ENCODE measurements at places on chromosomes 13 and 19.
A peak's percentile ranks its signal among the peaks of the same experiment; 100 is the strongest.

DNA sequence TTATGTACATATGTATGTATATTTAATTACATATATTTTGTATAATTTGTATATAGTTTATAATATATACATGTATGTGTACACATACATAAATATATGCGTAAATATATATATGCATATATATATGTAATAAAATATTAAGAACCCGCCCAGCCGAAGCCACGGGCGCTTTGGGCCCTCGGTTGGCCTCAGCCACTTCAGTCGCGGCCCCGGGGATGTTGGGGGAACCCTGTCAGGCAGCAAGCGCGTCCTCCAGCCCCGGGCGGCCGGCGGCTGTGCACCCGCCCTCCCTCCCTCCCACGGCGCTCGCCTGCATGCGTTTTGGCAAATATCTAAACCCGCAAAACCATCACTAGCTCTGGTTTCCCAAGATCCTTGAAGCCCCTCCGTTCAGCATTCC is 7.9 kb upstream of the ZNF606 start:
- DNase-seq, result no peak

- DNase-seq, result no peak
These were observed 4.4 kb downstream of the BCAT2 start for GRCh38 chr19:48806518-48806817.

DNA sequence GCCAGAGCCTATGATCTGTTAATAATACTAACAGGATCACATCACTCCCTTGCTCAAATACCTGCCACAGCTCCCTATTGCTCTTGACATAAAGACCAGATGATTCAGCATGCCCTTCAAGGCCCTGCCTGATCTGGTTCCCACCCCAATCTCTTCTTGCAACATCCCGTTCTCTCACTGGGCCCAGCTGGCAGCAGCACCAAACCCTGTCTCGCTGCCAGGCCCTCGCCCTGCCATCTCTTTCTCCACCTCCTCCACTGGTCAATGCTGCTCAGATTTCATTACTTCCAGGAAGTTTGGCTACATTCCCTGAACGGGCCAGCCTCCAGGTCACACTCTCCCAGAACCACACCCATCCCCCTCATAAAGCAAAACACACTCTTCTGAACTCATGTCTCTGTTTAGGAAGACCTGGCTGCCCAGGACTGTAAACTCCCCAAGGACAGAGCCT is 8.6 kb upstream of the BCAT2 start:
- DNase-seq, result no peak

DNA sequence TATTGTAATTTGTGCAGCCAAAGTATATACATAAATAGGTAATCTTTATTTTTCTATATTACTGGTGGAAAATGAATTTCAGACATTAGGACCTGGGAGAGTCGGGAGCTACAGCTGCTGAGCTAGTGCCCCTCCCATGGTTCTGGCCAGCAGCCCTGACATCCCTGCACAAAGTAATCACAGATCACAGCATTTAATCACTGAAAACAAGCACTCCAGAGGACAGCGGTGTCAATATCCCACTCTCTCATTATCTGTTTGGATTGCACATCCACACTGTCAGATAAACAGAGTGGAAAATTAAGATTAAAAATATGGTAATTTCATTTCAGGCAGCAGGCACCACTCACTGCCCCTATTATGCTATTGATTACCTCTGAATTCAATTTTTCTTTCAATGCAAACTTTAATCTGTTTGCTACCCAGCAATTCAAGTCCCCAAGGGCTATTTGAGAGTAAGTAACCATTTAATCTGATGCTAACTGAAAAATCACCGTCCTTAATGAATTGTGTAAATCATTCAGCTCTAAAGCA is 254.1 kb upstream of the SOX21 start:
- DNase-seq, result no peak

GRCh38 chr13:31747291-31747690 is 8.0 kb downstream of the RXFP2 start:
- no peak for DNase-seq

DNA sequence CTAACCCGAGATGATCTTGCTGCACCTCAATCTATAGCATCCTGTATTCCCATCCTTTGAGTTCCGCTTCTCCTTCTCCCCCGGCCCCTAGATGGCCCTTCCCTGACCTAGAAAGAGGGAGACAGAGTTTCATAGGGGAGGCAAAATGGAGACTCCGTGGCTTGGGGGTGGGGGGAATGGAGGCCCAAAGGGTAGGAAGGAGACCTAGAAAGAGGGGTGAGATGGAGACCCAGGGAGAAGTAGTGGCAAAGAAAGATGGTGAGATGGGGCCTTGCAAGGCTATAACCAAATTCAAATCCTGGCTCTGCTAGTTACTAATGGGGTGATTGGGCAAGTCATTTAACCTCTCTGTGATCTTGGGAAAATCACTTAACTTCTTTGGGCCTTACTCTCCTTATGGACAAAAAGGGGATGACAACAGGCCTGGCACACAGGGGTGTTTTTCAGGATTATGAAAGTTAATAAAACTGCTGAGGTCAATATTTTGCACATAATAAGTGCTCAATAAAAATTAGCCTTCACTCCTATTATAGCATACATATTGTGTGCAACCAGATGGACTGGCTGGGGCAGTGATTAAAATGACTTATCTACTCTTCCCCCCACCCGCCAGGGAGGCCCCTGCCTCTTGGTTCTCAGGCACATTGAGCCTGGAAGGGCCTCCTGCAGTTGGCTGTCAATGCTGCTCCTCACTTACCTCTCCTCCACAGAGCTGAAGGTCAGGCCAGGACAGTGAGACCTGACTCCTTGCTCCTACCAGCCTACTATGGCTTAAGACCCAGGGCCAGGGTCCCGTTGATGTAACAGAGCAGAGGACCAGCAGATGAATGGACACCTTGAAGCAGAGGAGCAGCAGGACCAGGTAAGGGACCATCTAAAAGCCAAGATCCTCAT is 633 bp downstream of the SPHK2 start:
- DNase-seq, result no peak

GRCh38 chr13:80055847-80056246 is 285.1 kb downstream of the SPRY2 start:
- DNase-seq, result no peak

GRCh38 chr19:46571495-46571894 is 29.6 kb upstream of the CALM3 start:
- DNase-seq, result no peak

- DNase-seq, result no peak
These were observed 38.7 kb downstream of the KATNAL1 start for GRCh38 chr13:30268673-30269072.

DNA sequence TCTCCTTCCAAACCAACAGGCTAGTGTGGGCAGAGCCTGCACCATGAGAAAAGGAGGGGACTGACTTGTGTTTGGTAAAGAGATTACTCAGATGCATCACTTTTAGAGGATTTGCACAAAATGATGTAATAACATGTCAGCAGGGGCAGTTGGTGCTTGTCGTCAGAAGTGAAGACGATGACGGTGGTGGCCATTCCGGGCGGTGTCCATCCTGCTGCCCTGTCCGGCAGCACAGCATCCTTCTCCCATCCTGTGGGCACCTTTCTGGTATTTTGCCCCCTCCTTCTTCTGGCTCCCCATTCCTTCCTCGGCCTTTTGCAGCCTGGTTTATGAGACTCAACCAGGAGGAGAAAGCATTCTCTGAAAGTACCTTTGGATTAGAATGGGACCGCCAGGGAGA is 160.1 kb downstream of the TEX29 start:
- DNase-seq, result no peak

GRCh38 chr13:76903544-76904162 is 17.4 kb upstream of the KCTD12 start:
- peak; percentile 36 for DNase-seq

- DNase-seq, result no peak
These were observed 482.6 kb downstream of the RFC3 start for GRCh38 chr13:34300559-34300958.

DNA sequence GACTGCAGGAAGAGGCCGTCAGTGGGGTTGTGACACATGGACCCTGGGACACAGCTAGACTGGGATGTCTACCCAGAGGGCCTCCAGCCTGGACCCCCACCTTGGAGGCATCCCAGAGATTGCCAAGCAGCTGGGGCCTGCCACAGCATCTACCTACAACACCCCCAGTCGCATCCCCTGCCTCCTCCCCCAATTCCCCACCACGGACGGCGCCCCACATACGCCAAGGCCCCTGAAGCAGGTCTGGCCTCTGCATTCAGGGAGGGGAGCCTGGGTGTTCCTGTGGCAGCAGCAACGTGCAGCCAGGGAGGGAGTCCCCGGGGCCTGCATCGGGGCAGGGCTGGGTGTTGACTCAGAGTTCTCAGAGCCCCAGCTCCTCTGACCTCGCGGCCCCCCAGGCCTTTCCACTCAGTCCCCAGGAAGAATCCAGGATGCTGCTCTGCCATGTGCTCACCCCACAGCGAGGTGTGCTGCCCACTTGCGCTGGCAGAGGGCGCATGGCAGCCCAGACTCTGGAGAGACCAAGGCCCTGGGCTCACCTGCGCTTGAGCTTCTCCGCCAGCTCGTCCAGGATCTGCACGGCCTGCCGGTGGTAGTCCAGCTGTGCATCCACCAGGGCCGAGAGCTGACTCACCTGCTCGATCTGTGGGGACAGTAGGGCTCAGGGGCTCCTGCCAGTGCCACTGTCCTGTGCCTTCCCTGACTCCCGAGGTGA is 19.6 kb downstream of the MPND start:
- DNase-seq, result no peak

GRCh38 chr19:1649706-1650649 is 2.4 kb downstream of the TCF3 start:
- no peak for DNase-seq

DNA sequence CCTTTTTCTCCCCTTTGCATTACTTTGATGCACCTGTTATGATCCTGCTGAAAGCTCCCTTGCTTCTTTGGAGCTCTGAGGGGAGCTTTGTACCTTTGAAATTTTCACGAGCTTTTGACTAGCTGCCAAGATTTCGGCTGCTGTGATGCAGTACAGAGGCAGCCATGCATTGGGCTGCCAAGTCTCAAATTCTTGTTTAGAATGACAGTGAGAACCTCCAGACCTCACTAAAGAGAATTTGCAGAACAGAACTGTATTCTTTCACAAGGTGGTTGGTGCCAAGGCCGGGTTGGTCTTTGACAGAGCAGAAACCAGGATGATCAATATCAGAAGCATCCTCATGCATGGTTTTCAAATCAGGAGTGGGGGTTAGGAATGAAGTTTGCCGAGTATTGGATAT is 414.8 kb downstream of the GPC5 start:
- DNase-seq, result no peak

DNA sequence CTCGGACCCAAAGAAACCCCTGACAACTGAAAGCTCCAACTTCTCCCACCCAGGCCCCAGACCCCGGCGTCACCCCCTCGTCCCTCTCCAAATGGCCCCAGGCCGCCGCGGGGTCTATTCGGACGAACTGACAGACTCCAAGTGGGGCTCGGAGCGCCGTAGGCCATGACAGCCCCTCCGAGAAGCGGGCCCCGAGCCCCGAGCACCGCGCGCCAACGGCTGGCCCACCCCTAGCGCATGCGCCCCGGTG is 360 bp downstream of the DDX39A start:
- no peak for DNase-seq

GRCh38 chr13:79581870-79582315 is 100.9 kb downstream of the NDFIP2 start:
- no peak for DNase-seq

DNA sequence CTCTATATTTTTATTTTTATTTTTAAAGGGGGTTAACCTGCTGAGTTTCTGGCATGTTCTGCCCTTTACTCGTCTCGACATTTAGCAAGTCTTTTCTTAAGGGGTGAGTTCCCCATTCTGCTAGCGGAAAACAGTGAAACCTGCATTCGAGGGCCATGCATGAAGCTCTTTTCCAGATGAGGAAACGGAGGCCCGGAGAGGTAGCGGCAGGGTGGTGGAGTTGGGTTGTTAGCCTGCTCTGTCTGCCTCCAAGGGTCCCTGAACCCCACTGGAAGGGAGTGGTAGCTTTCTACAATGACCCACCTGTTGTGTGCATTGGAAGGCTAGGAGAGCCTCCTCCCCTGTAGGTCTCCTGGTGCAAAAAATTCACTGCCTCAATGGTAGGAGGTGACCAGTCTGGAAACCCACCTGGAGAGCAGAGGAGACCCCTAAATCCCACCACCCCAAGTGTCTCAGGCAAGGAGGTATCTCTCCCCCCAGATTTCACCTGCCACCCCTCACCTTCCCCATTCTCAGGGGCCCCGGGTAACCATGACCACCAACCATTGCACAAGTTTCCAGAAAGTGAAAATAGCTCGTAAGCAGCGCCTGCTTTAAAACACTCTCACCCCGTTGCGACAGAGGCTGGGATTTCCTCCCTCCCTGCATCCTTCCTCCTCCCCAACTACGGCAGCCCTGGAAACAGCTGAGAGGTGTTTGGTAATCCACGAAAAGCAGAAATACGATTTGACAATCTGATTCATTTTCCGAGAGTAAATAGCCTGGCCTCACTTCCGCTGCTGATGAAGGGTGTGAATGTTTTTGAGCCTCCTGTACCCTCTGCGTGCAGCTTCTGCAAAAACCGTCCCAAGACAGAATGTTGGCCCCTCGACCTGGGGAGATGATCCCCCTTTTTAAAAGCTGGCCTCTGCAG is 3.5 kb downstream of the KLF2 start:
- no peak for DNase-seq

DNA sequence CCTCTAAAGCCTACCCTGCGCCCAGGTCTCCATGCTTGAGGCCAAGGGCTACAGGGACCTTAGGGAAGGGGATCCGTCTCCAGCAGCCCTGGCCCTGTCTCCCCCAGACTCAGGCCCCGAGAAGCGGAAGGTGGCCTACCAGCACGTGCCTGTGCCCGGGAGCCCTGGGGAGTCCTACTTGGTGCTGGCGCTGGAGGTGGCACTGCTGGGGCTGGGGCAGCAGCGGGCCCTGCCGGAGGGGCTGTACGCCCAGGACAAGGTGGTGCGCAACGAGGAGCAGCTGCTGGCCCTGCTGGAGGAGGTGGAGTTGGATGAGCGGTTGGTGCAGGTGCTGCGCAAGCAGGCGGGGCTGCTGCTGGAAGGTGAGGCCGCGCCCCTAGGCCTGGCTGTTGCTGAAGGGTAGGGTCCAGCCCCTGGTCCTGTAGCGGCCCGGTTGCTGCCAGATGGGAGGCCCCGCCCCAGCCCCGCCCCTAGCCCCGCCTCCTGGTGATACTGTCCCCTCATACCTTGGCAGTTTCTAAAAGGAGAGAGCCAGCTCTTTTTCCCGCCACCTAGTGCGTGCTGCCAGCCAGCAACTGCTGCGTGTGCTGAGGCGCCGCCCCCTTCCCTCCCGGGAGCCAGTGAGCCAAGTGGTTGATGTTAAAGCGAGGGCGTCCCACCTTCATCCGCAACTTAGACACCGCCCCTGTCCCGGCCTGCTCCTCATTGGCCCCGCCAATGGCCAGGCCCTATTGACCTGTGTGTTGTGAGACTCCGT is 22.6 kb downstream of the ZSWIM4 start:
- DNase-seq, result no peak

GRCh38 chr13:31421756-31422155 is 222.0 kb downstream of the B3GLCT start:
- DNase-seq, result no peak

- DNase-seq, result no peak
These were observed 28.0 kb upstream of the SLC15A1 start for GRCh38 chr13:98780451-98780850.

DNA sequence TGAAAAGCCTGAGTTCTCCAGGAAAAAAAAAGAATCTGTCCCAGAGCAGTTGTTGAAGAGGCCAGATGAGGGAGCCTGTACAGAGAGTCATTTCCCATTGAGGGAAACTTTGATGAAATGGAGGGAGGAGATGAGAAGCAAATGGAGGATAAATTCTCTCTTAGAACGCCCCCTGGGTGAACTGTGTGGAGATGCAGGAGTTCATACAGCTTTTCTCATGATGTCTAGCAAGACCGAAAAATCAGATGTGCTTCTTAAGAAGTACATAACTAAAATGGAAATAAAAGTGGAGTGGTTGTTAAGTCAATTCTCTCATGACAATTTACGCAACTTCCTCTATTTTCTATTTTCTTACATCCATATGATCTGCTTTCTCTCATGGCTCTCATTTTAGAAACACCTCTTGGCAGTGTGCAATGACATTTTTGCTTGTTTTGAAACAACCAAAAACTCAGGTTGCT is 1263.1 kb downstream of the PCDH9 start:
- no peak for DNase-seq

All from stimulated activated CD4-positive, alpha-beta T cell treated with anti-CD3 and anti-CD28 coated beads, TNF-alpha, amount 100 ng/mL, for 1 hour (primary cell).